ENCODE measurements at places on chromosomes 1 and 21.

GRCh38 chr1:31523012-31523411 is 53.3 kb upstream of the TINAGL1 start:
- no peak for DNase-seq

- DNase-seq: no peak
Measured at GRCh38 chr1:222404710-222405109, 143.2 kb downstream of the HHIPL2 start.

DNA sequence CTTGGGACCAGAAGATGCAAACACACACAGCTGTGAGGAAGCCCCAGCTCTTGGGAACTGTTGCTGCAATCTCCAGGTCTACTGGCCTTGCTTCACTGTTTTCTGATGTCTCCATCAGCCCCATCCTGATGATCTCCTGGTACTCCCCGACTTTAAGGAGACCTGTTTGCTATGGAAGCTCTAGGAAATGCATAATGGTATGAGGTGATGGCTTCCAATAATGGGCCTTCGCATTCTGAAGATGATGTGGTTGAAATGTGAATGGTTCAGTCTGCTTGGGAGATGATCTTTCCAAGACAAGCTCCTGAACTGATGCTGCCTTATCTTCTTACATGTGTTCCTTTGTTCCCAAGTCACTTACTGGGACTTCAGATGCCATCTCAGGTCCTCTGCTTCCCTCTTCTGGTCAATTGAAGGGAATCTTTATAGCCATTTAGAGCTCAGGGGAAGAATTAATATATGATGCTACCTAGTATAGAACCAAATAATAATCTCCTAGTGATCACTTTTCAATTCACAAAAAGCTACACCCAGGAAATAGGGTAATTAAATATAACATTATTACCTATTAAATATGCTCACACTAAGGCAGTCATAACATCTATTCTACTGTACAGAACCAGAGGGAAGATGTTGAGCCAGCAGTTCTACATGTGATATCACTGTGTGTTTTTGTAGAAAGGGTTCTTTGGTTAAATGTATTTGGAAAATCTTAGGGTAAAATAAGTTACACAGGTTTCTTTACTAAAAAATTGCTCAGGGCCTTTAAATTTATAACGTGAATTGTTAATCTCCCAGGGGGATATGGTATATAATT is 73.9 kb upstream of the VTCN1 start:
- DNase-seq: peak; percentile 46

DNA sequence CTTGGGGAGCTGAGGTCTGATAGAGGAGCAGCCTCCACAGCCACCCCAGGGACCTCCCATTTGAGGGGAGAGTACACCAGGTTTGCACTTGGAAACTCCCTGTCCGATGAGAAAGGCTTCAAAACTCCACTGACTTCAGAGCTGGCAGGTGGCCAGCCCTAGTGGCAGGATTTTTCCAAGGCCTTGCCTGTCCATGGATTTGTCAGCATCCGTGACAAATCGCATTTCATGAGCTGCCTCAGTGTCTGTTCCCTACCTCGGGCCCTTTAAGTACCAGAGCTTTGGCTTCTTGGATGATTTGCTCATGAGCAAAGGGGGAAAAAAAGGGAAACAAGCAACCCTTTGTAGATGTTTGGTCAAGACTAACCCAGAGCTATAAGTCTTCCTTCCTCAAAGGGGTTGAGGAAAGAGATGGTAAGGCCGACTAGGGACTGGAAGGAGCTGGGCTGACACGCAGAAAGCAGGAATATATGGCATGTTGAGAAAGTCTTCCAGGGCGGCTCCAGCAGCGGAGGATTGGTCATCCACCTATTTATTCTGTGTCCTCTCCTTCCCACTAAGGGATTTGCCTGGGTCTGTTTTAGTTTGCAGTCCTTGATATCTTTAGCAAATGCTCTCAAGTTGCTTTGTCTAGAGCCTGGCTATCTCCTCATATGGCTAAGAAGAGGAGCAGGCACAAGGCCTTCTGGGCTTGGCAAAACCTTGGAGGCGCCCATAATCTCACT is 2.7 kb upstream of the HSPG2 start:
- peak; percentile 39 for DNase-seq

GRCh38 chr1:227735539-227736285 is 477 bp downstream of the SNAP47 start:
- DNase-seq: no peak

DNA sequence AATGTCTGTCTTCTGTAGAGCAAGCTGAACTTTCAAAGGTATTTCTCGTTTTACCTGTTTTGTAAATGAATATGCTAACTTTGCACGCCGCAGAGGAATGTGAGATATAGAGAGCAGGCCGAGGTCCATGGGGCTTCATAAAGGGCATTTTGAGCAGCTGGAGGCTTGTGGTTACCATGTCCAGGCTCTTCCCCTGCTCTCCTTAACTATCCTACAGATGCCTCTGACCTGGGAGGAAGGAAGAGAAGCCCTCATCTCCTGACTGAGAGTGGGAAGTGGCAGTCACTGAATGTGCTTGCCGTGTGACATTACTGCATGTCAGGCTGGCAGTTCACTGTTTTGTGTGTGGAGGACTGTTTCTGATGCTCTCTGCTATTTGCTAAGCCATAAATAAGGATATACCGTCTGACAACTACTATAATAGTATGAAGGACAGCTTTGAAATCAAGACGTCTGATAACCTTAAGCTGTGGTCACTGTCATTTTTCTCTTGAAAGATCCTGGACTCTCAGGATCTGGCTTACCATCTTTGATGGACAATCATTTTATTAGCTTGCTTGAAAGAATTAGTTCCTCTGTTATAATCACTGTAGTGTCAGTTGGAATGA is 92.2 kb downstream of the DYRK1A start:
- no peak for DNase-seq

- DNase-seq: no peak
Measured at GRCh38 chr1:54701996-54702395, 13.7 kb upstream of the TTC4 start.

DNA sequence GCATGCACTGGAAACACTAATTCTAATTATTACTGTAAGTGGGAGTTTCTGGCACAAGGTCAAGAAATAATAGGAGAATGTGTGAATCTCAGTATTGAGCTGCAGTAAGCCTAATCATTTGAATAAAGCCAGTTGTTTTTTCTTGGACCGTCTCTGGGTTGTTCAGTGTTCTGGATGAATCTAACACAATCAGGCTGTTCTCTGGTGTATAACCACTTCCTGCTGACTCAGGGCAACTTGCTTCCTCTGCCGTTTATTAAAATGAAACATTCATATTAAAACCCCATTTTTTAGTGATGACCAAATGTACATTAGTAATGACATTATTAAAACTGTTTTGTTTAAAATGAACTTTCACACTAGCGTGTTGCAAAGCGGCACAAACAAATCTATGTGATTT is 273.1 kb upstream of the SNX7 start:
- no peak for DNase-seq

GRCh38 chr1:161119092-161119903 is 1.4 kb downstream of the NIT1 start:
- DNase-seq: no peak

- no peak for DNase-seq
Measured at GRCh38 chr1:181192316-181192715, 103.8 kb downstream of the IER5 start.

- DNase-seq: peak; percentile 83
Measured at GRCh38 chr1:151371370-151372057, 991 bp downstream of the SELENBP1 start.

GRCh38 chr1:151898519-151898991 is 10.8 kb downstream of the THEM4 start:
- no peak for DNase-seq

GRCh38 chr1:185864889-185865517 is 130.8 kb downstream of the HMCN1 start:
- no peak for DNase-seq

DNA sequence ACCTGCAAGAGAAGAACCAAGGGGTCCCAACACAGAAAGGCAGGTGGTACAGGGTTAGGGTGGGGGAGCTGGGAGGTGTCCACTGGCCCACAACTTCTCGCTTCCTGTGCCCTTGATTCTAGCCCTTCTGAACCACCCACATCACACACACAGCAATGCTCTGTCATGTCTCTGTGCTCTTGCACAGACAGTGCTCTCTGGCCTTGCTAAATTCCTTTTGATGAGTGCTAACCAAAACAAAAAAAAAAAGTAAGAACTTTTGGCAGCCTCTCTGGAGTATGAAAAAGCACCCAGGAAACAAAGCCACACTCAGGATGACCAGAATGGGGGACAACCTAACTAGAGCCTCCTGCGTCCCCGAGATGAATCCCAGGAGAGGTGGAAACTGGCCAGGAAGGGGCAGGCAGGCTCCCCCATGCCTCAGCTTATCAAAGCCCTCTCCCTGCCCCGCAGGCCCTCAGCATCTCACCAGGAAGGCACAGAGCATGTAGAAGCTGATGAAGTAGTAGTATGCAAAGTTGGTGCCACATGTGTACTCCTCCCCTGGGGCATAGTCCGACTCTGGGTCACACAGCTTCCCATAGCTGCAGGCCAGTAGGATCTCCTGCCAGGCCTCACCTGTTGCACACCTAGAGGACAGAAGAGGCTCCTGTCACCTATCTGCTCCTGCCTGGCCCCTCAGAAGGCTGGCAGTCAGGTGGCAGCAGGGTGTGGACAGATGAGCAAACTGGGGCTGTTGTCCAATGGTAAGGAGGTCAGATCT is 27.2 kb upstream of the KIF21B start:
- DNase-seq: no peak

DNA sequence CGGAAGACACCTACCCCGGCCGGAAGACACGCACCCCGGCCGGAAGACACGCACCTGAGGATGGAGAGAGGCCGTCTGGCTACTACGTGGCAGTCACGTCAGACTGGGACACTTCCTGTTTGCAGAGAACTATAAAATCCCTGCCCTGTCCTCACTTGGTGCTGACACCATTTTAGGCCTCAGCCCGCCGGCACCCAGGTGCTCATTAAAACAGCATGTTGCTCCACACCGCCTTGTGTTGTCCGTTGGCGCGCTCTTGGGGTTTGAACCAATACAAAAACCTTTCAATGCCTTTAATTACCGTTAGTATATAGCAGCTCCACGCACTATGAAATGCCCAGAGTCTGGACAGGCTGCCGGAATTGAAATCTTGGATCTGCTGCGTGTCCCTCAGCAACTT is 34.7 kb downstream of the VN1R5 start:
- no peak for DNase-seq

DNA sequence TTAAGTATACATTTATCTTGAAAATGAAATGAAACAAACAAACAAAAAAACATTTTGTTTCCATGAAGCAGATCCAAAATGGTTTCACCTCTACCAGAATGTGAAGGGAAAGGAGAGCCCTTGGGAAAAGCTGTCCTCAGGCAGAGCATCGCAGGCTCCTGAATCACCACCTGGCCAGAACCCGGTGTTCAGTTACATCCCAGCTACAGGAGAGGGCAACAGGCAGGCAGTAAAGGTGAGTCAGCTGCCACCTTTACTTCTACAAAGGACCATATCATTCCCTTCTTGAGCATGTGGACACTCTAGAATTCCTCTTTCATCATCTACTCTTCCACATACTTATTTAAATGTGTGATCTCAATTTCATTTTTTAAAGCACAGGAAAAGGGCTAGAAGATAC is 151.2 kb downstream of the PIGK start:
- no peak for DNase-seq

GRCh38 chr1:169679692-169680091 is 31.7 kb downstream of the SELL start:
- no peak for DNase-seq

DNA sequence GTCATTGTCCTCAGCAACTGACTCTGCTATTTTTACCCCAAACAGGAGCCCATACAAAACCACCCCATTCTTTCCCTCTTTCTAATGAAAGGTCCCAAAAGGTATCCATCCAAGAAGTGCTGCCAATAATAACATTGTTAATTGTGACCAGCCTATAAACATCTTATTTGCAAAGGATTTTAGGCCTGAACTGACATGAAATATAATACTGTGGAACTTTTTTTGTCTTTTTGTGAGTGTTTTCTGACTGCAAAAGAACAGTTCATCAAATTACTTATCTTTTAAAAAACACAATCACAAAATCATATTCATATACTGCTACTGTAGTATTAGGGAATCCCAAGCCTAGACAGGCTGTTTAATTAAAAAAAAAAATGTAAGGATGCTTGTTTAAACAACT is 3.4 kb downstream of the PIGM start:
- no peak for DNase-seq

DNA sequence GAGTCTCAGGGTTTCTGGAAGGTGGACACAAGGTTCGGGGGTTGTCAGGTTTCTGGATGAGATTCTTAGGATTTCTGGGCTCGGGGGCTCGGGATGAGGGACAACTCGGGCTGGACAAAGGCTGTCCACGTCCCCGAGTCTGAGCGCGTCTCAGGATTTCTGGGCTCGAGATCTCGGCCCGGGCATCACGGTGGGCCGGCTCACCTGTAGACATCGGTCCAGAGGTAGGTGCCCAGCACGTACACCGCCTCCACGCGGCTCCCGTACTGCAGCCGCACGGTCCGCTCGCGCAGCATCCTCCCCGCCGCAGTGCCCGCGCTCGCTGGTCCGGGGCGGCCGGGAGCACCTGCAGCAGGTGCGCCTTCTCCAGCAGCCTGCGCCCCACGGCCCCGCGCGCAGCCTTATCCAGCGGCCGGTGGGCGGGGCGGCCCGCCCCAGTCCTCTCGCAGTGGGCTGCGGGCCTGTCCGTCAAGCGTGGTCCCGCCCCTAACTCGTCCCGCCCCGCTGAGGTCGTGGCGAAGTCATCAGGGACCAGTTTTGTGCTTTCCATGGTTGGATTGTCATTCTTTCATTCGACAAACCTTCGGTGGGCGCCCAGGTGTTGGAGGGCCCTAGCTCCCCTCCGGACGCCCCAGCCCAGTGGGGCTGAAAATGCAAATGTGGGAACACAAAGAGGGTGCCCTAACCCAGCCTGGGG is at the start of gene PADI2:
Gene PADI2, minus strand, starts transcription at position 376 of the 697 bp plus-strand sequence. Its CDS starts 80 bp downstream, at position 296.
- DNase-seq: peak; percentile 85

GRCh38 chr1:21579791-21580190 is 70.6 kb downstream of the ALPL start:
- DNase-seq: no peak

DNA sequence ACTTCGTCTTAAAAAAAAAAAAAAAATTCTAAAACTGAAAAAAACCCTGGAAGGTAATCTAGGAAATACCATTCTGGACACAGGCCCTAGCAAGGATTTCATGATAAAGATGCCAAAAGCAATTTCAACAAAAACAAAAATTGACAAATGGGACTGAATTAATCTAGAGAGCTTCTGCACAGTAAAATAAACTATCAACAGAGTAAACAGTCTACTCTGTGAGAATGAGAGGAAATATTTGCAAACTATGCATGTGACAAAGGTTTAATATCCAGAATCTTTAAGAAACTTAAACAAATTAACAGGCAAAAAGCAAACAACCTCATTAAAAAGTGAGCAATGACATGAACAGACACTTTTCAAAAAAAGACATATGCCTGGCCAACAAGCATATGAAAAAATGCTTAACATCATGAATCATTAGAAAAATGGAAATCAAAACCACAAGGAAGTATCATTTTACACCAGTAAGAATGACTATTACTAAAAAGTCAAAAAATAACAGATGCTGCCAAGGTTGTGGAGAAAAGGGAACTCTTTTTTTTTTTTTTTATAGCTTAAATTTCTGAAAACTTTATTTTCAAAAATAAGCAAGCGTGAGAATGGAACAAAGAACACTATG is 29.4 kb upstream of the RNPC3 start:
- no peak for DNase-seq

GRCh38 chr1:180221462-180221861 is 8.6 kb upstream of the LHX4 start:
- no peak for DNase-seq
